ENCODE measurements at places on chromosomes 13 and 19. TPM values are rescaled to one million over a fixed set of nuclear protein-coding genes. Genes with fewer than 3 reads are reported as not detected.

DNA sequence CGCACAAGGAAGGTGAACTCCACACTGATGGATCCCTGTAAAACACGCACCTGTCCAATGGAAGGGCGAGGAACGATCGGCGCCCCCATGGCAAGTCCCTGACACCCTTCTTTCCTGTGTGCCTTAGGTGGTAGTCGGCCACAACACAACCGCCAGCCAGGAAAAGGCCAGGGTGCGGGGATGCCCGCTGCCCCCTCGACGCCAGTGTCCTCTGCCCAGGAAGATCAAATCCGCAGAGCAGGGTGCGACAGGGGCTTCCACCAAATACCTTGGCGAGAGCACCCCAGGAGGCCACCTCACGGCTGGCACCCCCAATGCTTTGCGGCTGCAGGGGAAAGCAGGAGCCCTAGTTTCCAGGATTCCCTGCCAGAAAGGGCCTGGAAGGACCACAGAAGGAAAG, 91.2 kb downstream of the ZNF254 start:
- no peak for DNase-seq

GRCh38 chr19:18507021-18507726, 14.7 kb downstream of the ELL start:
- no peak for DNase-seq

DNA sequence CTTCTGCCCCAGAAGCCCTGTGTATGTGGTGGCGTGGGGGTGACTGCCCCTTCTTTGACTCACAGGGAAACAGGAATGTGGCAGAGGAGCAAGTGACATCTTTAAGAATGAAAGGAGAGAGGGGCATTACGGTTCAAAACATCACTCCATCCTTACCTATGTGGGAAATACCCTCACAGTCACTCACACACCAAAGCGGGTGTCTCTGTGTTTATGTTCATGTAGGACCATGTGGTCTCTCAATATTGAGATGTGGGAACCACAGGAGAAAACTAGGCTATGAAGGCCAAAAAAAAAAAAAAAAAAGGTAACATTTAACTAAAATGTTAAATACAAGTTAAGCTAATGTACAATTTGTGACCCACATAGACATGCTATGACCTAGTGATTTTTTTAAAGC, 153.6 kb upstream of the GPR12 start:
- DNase-seq: no peak

- DNase-seq: no peak
These were observed 330.5 kb upstream of the KLF12 start for GRCh38 chr13:74464670-74465069.

Gene GNG7
- total RNA-seq: 2.8 TPM
